ENCODE measurements at places on chromosomes 2 and 18.
A peak's percentile ranks its signal among the peaks of the same experiment; 100 is the strongest.

GRCh38 chr2:156675896-156676295 lies 239.7 kb downstream of the GPD2 start:
- no peak for DNase-seq

GRCh38 chr2:100615471-100615870 lies 52.7 kb downstream of the PDCL3 start:
- no peak for DNase-seq

DNA sequence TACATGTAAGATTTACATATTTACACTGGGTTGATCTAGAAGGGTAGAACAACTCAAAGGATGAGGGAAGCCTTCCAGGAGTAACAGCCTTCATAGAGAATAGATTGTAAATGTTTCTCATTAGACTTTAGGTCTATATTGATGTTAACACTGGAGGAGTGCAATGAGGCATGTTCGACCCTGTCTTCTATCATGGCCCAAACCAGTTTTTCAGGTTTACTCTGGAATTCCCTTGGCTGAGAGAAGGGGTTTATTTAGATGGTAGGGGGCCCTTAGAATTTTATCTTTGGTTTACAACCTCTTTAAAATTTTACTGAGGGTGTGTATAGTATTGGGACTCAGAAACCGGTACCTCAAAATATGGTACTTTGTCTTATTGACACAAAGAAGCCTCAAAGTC lies 634.9 kb upstream of the PIK3C3 start:
- no peak for DNase-seq

- no peak for DNase-seq
These were observed 20.4 kb downstream of the ATP6V1B1 start for GRCh38 chr2:70956141-70956540.

- peak; percentile 85 for DNase-seq
These were observed 245.0 kb upstream of the NT5C1B start for GRCh38 chr2:18834341-18834740.

GRCh38 chr2:161090411-161090810 lies 69.8 kb upstream of the TANK start:
- peak; percentile 18 for DNase-seq

Data from fibroblast of upper back skin (primary cell).